ENCODE measurements at places on chromosomes 3 and 15.

DNA sequence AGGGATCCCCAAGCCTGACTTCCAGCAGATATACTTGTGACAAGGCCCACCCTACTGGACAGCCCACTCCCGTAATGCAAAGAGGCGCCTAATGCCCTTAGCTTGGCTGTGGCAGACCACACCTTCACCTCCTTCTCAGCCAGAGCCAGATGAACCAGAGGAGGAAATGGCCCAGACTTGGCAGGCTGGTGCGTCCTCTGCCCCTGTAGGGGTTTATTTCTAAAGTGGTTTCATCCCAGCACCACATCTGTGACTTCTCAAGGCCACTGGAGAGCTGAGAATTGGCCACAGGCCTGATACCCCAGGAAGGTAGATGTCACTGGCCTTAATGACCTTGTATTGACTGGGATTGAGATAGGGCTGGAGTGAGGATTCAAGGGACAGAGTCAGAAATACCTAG, 29.5 kb downstream of the BOC start:
- DNase-seq = no peak

GRCh38 chr3:11373235-11373634, 101.0 kb downstream of the ATG7 start:
- no peak for DNase-seq

DNA sequence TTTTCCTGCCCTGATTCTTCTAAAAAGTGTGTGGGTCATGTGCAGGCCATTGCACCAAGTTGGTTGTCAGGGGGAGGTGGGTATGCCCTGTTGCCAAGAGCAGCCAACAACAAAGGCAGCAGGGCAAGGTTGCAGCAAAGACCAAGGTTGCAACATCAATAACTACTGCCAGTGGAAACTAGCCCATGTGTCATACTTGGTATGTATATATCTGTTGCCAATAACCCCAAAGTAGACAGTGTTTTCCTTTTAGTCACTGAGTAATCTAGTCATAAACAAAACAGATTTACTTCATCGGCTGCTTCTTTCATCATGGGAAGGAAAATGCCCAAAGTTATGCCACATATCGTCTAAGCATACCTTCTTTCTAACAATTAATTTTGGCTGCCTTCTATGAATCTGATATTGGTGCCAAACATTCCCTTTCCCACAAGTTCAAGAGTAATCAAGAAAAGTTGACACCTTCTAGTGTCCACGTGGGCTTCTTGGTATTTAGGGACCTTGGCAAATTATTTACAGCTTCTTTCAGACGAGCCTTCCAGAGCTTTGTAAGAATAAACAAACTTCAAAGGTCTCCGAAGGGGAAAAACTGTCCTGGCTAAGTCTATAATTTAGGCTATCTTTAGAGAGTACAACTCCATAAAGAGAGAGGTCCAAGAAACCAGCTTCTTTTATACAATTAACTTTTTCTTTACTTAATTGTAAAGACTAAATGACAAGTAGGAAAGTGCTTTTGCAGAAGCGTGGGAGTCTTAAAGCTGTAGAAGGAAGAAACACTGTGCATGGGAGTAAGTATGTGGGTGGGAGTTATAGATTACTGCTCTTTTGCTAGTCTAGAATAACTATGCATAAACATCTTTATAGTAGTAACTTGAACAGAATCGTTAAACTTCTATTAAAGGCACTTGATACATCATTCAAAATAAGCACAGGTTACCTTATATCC, 10.0 kb upstream of the MBNL1 start:
- DNase-seq = peak; percentile 72

GRCh38 chr3:49638445-49638844, 35.7 kb upstream of the APEH start:
- DNase-seq = no peak

DNA sequence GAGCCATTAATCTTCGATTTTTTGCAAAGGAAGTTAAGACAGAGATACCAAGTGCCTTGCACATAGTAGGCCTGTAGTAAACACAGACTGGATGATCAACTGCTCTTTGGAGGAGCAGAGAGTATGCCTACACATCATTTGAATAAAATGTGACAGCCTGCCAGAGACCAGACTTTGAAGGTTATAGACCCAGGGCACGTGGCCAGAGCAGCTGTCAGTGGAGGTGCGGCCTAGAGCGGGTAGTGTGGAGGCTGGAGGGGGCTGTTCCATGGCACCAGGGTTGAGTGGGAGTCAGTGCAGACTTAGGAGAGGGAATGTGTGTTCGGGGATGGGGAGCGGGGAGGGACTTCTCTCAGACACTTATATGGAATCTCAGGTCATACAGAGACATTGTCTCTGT, 80.8 kb downstream of the SMAD3 start:
- DNase-seq = no peak

DNA sequence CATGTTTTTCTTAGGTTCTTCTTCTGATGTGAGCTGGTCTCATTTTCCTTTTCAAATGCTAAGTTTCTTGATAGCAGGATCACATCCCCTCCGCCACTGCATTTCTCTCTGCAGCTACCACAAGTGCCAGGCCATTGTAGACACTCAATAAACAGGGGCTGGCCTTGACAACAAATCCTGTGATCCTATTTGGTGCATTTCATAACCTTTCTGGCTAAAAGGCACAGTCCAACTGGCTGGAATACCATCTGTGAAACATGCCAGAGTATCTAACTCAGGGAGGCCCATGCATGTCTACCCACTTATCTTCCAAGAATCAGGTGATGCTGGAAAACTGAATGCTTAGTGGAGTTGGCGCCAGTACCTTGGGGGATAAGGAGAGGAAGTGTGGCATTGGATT, 85.2 kb upstream of the NR2F2 start:
- no peak for DNase-seq

GRCh38 chr15:99341786-99342185, 90.5 kb downstream of the LRRC28 start:
- DNase-seq = no peak

DNA sequence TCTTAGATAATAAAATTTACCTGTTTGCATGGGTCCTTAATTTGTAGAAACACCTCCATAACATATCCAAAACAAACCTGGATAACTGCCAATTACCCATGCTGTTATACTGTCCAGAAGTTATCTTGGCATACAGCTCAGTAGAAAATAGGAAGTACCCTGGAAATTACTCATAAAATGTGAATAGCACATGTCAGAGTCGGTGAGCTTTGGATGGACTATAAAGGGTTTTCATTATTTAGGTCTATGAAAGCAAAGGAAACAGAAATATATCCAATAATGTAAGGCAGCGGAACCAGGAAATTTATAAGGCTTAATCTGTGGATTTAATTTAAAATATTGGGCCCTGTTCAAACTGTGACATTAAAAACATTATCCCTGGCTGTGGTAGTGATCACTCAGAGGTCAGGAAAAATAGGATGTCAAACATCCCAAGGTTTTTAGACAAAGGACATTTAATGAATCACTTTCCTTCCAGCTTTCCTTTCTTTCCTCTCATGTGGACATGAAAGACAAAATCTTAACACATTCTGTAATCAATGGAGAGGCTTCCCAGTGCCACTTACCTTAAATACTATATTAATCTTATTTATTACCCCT, 459.0 kb upstream of the DPH6 start:
- no peak for DNase-seq

DNA sequence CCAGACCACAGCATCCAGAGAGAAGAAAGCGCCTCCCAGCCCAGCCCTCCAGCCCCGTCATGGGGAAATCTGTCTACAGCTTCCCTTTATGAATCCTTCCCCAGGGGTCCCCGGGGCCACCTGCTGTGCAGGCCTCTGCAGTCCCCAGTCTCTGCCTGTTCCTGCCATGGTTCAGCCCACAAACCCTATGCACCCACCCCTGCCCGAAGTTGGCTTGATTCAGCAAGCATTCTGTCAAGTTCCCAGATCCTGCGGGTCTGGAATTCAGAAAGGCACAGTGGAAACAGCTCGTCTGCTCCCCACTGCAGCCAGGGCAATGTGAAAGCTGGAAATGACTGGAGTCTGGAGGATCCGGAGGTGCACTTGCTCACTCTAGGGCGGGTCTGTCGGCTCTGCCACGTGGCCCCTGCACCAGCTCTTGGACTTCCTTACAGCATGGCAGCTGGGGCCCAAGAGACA, 2.9 kb upstream of the OCA2 start:
- DNase-seq = no peak

DNA sequence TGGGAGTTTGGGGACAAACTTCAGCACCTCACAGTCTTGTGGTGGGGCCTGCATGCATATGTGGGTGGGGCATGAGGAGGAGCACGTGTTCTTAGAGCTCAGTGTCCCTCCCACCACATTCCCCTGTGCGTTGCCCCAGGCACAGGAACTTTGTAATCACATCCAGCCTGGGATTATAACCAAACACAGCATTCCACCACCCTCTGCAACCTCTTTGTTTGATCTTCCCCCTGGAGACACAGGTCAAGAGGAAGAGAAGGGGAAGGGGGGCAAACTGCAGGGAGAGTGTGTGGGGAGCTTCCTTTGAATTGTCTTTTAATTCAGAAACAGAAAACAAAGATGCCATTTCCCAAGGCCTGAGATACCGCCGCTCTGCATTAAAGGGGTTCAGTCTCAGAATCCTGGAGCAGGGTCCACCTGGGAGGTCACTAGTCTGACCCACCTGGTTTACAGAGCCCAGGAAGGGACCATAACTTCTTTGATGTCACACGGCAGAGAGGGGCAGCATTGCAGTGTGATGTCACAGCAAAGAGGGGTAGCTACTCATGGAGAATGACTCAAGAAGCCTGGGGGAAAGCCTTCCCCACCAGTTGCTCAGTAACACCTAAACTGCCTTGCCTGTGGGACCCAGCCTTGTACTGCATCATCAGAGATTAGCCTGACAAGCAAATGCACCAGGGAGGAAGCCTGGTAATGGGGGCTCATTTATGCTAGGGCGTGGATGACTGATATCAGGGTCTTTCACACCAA, 106.3 kb upstream of the RNU6-1 start:
- DNase-seq = no peak

GRCh38 chr3:120907659-120908029, 361 bp upstream of the STXBP5L start:
- DNase-seq = no peak

DNA sequence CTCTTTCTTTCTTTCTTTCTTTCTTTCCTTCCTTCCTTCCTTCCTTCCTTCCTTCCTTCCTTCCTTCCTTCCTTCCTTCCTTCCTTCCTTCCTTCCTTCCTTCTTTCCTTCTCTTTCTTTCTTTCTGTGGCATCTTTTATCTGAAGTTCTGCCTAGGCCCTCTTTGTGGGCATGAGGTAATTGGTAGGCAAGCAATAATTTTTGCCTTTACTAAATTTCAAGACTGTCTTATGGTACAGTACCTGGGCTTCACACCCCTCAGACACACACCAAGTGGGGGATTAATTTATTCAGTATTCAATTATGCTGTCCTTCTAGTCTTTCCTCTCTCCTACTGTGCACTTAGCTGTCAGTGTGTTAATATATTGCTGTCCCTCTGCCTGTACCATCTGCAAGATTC, 155.5 kb downstream of the OXSM start:
- DNase-seq = no peak

GRCh38 chr3:132641837-132642538, 17.6 kb downstream of the ACAD11 start:
- no peak for DNase-seq

DNA sequence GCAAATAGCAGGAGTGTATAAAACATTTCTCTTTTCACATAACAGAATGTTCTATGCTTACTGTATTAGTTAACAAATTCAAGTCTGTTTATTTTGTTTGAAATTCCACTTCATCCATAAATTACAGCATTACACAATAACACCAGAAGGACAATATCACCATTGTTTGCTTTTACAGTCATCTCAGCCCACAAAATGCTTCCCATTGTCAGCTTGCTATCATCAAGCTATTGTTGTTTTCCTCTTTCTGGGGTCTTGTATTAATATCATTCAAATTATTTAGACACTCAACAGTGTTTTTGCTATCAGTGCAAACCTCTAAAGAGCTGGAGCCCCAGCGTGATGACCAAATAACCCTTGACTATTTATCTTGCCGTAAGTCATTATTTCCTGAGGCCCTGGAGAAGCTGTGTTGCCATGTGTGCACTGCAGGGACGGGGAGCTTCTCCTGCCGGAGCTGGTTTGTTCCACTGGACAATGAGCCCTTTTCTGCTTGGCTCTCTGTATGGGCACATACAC, 1.1 kb downstream of the SAMMSON start:
- DNase-seq = no peak

- no peak for DNase-seq
Observed at GRCh38 chr15:85706779-85707518, 87.8 kb downstream of the KLHL25 start.

- DNase-seq = no peak
Observed at GRCh38 chr3:177037241-177037640, 160.0 kb downstream of the TBL1XR1 start.

DNA sequence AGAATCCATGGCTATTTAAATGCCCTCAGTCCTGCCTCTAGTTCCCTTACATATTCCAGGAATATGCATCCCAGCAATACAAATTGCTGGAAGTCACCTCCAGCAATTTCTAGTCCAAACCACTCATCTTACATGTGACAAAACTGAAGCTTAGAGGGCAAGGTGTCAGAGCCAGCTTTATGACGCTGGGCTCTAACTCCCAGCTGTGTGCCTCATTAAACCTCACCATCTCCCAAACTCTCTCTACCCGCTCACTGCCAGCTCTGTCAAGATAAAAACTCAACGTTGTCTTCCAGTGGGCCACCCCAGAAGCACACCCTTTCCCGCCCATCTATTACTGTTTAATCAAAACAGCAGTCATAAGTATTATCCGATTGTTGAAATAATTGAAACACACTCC, 7.9 kb downstream of the TNIK start:
- no peak for DNase-seq
